ENCODE measurements at places on chromosomes 2 and 18.

GRCh38 chr2:17643031-17643615 lies 102.6 kb downstream of the VSNL1 start:
- DNase-seq = no peak

- DNase-seq = no peak
Observed at GRCh38 chr2:225002656-225003045, 39.6 kb downstream of the DOCK10 start.

DNA sequence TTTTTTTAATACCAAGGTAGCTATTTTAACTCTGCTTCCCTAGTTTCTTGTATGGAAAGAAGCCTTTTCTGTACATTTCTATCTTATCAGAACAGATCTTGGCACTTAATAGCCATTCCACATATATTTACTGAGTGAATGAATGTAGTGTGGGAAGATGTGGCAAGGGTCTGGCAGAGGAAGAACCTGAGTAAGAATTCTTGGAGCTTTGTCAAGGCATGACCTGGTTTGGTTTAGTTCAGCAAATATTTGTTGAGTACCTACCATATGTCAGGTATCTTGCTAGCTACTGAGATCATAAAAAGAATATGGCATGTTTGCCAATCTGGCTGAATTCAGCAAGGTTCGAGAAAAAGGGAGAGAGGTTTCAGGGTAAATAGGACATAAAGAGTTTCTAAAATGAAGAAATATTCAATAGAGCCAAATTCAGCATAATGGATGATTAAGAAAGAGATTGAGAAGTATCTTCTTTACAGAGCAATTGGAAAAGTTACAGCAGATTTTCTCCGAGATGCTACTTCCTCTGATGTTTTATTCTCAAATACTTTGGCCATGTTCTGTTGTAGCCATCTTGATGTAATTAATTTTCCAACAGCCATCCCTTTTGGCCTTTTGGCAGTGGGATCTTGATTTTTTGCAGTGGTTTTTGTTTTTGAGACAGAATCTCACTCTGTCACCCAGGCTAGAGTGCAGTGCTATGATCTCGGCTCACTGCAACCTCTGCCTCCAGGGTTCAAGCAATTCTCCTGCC lies 21.7 kb upstream of the MEP1B start:
- DNase-seq = no peak

GRCh38 chr2:237667893-237668292 lies 40.5 kb downstream of the LRRFIP1 start:
- DNase-seq = no peak

GRCh38 chr18:59547581-59548182 lies 149.5 kb downstream of the CCBE1 start:
- no peak for DNase-seq

DNA sequence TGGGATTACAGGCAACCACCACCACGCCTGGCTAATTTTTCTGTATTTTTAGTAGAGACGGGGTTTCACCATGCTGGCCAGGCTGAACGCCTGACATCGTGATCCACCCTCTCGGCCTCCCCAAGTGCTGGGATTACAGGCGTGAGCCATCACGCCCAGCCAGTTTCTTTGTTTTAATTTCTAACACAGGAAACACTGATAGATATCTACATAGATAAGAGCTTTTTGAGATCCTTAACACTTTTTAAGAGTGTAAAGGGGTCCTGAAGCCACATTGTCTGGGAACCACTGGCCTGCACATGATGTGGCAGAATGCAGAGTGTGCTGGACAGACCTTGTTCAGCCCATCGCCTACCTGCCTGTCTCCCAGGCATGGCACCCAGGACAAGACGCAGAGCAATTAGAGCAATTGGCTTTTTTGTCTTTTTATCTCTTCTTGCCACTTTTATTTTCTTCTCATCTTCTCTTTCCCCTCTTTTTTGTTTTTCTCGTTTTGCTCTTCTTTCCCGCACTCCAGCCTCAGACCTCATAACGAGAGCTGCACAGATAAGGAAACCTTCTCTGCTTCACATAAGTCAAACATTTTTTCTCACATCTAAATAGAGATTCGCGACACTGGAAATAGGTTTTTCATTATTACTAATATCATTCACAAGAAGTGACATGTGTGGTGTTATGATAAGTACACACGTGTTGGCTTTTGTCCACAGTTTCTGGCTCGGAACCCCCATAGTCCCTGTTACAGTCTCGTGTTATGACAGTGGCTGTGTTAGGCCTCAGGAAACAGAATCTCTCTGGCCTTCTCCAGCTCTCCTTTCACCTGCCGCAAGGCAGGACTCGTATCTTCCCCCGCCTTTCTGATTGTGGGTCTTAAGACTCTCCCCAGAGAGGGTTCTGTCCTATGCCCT lies 25.2 kb upstream of the GPR55 start:
- no peak for DNase-seq

- DNase-seq = no peak
Observed at GRCh38 chr2:54318821-54319220, 62.8 kb upstream of the TSPYL6 start.

DNA sequence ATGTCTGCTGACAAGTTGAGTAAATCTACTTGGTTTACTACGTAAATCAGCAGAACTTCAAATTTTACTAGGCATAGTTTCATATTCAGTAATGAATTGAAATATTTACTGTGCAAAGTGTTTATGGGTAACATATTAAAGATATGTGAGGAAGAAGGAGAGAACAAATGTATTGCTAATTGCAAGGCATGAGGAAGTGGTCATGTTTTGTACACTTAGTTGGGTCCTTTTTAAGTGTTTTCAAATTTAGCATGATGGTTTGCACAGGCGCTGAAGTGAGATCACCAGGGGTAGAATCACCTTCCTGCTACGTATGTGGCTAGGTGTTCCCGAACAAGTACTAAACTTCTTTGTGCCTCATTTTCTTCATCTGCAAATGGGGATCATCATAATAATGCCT lies 1534.4 kb downstream of the LRP1B start:
- DNase-seq = no peak

- no peak for DNase-seq
Observed at GRCh38 chr2:154226931-154227330, 355.2 kb downstream of the GALNT13 start.

- DNase-seq = no peak
Observed at GRCh38 chr2:191023235-191023679, 9.3 kb upstream of the STAT1 start.

DNA sequence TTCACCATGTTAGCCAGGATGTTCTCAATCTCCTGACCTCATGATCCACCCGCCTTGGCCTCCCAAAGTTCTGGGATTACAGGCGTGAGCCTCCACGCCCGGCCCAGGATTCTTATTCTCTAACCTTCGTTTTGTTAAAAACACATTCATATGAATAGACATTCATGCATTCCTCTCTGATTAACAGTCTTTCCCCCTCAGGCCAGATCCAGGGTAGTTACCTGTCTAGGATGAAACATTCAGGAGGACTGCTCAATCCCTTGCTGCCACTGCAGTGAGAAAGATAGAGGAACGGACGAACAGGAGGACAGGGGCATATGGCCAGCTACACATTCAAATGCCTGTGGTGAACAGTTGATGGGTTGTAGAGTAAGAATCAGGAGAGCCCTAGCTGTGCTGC lies 39.6 kb upstream of the EPC2 start:
- DNase-seq = no peak
